ENCODE measurements at places on chromosomes 12 and 14. TPM values are rescaled to one million over a fixed set of nuclear protein-coding genes. Genes with fewer than 3 reads are reported as not detected.

DNA sequence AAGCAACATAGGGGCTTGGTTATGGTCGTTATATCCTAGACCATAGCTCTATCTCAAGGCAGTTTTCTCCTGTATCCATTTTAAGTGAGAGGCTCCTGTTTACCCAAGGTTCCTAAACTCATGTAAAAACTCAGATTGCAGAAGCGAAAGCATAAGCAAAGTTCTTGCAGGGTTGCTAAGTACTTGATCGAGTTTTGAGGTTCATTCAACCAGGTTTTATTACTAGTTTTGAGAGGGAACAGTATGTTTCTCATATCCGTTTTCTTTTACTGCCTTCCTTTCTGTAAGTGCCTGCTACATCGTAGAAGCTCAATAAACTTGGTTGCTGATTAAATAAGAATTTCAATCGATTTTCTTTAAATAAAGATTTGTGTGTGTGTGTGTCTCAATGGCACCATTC, 5.1 kb downstream of the AKAP3 start:
- peaks cover 3% of the 10 kb centered on the region for H3K27me3 ChIP-seq
- no peaks in the 10 kb centered on the region for H3K36me3 ChIP-seq
- H3K4me3 ChIP-seq, result no peak overlapping the region
- peaks cover 10% of the 10 kb centered on the region for H3K4me1 ChIP-seq
- no peak overlapping the region for H3K27ac ChIP-seq
- DNase-seq, result no peak

- DNase-seq, result no peak
- no peaks in the 10 kb centered on the region for H3K36me3 ChIP-seq
- no peak overlapping the region for H3K27ac ChIP-seq
- H3K4me3 ChIP-seq, result no peak overlapping the region
- H3K27me3 ChIP-seq, result no peaks in the 10 kb centered on the region
- no peaks in the 10 kb centered on the region for H3K4me1 ChIP-seq
These were observed 6.6 kb upstream of the PLEKHG7 start for GRCh38 chr12:92696216-92696615.

DNA sequence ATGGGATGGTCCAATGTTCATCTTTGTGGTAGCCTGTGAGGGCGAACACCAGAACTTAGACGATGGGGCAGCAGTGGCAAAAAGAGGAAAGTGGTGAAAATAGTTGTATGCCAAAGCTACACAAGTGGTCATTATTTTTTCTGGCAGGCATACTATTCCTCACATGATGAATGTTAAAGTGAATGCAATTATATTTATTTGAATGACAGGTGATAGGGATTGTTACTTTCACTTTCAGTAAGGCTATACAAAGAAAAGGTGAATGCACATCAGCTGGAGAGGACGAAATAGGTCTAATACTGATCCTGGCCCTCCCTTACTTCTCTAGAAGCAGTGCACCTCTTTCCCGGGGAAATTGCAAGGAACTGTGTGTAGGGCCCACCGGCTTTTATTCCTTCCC, 470.1 kb downstream of the TMTC2 start:
- no peak for DNase-seq
- peaks cover 32% of the 10 kb centered on the region for H3K4me1 ChIP-seq
- no peak overlapping the region for H3K27ac ChIP-seq
- no peak overlapping the region for H3K4me3 ChIP-seq
- H3K27me3 ChIP-seq, result no peaks in the 10 kb centered on the region
- peaks cover 2% of the 10 kb centered on the region for H3K36me3 ChIP-seq

DNA sequence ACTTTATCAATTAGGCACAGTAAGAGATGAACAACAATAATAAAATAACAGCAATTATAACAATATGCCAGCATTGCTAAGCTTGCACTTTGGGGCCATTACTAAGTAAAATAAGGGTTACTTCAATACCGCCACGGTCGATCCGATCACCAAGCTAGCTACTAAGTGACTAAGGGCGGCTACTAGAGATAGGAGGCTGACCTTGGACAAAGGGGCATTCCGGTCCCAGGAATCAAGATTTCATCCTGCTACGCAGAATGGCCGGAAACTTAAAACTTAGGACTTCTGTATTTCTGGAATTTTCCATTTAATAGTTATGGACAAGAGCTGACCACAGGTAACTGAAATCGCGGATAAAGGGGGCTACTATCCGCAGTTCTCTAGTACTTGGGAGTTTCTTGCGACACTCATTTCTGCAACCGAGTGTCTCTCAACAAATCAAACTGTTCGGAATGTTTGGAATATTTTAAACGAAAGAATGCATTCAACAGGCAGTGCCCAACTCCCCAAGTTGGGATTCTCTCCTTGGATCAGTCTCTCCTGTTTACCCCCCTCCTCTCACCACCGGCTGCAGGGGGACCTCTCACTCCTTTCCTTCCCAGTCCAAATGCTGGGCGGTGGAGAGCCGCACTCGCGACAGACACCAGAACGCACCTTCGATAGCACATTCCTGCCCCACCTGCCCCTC, 650 bp downstream of the HEBP1 start:
- no peaks in the 10 kb centered on the region for H3K36me3 ChIP-seq
- no peak for DNase-seq
- H3K27ac ChIP-seq, result peak overlapping the region; percentile 95
- H3K27me3 ChIP-seq, result peaks cover 23% of the 10 kb centered on the region
- peak overlapping the region; percentile 97 for H3K4me3 ChIP-seq
- H3K4me1 ChIP-seq, result peaks cover 41% of the 10 kb centered on the region

DNA sequence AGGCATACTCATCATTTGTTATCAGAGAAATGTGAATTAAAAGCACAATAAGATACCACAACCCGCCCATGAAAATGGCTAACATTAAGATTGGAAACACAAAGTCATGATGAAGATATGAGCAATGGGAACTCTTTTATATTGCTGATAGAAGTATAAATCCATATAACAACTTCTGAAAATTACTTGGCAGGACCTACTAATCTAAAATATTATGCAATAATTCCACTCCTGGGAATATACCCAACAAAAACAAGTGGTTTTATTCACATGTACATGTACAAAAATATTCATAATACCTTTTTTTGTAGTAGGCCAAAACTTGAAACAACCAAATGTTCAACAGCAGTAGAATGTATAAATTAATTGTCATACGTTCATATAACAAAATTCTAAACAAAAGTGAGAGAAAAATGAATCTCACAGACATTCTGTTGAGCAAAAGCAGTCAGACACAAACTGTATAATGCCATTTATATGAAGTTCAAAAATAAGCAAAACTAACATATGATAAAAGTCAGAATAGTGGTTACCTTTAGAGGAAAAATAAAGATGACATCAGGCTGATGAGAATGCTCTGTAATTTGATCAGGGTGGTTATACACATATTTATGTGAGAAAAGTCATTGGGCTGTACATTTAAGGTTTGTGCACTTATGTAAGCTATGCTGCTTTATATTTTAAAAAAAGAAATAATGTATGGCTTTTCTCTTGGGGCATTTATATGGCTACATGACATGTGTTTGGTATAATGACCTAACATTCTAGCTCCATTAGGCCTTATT, 309.2 kb upstream of the KITLG start:
- H3K27me3 ChIP-seq, result no peaks in the 10 kb centered on the region
- no peak overlapping the region for H3K4me3 ChIP-seq
- H3K4me1 ChIP-seq, result no peaks in the 10 kb centered on the region
- H3K27ac ChIP-seq, result no peak overlapping the region
- no peak for DNase-seq

DNA sequence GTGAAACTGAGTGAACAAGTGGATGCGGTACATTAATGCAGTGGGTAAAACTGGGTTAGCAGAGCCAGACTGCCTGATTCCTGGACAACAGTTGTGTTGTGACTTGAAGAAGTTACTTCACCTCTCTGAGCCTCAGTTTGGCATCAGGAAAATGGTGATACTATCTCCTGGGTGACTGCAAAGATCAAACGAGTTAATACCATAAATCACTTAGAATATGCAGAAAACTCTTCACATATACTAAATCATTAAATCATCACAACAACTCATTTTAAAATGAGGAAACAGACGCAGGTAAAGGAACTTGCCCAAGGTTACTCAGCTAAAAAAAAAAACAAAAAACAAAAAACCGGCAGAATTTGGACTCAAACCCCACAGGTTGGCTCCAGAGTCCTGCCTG, 811 bp downstream of the MTERF2 start:
- peaks cover 15% of the 10 kb centered on the region for H3K4me1 ChIP-seq
- peak overlapping the region; percentile 92 for H3K4me3 ChIP-seq
- no peak for DNase-seq
- H3K27ac ChIP-seq, result no peak overlapping the region
- H3K27me3 ChIP-seq, result no peaks in the 10 kb centered on the region
- peaks cover 19% of the 10 kb centered on the region for H3K36me3 ChIP-seq

GRCh38 chr14:78029601-78030372, 140.4 kb upstream of the NRXN3 start:
- H3K27ac ChIP-seq, result no peak overlapping the region
- peaks cover 35% of the 10 kb centered on the region for H3K27me3 ChIP-seq

- H3K4me1 ChIP-seq, result no peaks in the 10 kb centered on the region
- no peak for DNase-seq
- H3K27me3 ChIP-seq, result no peaks in the 10 kb centered on the region
- no peak overlapping the region for H3K27ac ChIP-seq
These were observed 26.2 kb upstream of the ALX1 start for GRCh38 chr12:85253853-85254252.

- H3K4me3 ChIP-seq, result no peak overlapping the region
- no peaks in the 10 kb centered on the region for H3K27me3 ChIP-seq
- peaks cover 36% of the 10 kb centered on the region for H3K36me3 ChIP-seq
- H3K4me1 ChIP-seq, result peaks cover 4% of the 10 kb centered on the region
These were observed 93.7 kb downstream of the HMGA2 start for GRCh38 chr12:65918021-65918420.

- no peak for DNase-seq
- H3K27me3 ChIP-seq, result no peaks in the 10 kb centered on the region
- H3K4me3 ChIP-seq, result no peak overlapping the region
These were observed 21.5 kb downstream of the SCARB1 start for GRCh38 chr12:124842073-124842749.

GRCh38 chr12:113858841-113859386, 107.2 kb downstream of the RBM19 start:
- peaks cover 1% of the 10 kb centered on the region for H3K36me3 ChIP-seq
- no peak overlapping the region for H3K27ac ChIP-seq
- H3K4me1 ChIP-seq, result peaks cover 14% of the 10 kb centered on the region
- no peak overlapping the region for H3K4me3 ChIP-seq
- H3K27me3 ChIP-seq, result peaks cover 6% of the 10 kb centered on the region

DNA sequence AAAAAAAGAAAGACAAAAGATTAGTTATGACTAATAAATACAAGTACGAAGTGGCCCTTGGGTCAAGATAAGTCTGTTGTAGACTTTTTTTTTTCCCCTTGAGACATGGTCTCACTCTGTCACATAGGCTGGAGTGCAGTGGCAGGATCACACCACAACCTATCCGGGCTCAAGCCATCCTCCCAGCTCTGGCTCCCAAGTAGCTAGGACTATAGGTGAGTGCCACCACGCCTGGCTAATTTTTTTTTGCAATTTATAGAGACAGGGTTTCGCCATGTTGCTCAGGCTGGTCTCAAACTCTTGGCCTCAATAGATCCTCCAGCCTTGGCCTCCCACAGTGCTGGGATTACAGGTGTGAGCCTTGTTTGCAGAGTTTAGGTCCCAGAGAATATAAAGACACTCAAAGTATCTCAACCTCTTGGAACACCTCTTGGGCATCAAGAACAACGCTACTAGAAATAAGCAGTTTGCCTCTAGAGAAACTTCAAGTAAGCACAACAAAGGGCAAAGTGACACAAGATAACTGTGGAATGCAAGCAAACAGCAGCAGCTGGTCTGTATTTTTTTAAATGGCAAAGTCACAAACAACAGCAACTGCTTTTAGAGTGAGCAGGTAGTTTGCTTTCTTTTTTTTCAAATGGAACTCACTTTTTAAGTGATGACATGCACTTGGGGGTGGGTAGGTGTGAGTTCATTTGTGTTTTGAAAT, 3.9 kb upstream of the MDM2 start:
- H3K27me3 ChIP-seq, result no peaks in the 10 kb centered on the region
- no peak for DNase-seq
- H3K36me3 ChIP-seq, result no peaks in the 10 kb centered on the region
- peaks cover 41% of the 10 kb centered on the region for H3K4me1 ChIP-seq
- peak overlapping the region; percentile 91 for H3K27ac ChIP-seq

- peak overlapping the region; percentile 48 for H3K4me3 ChIP-seq
These were observed 3.3 kb upstream of the CIPC start for GRCh38 chr14:77094672-77095284.

DNA sequence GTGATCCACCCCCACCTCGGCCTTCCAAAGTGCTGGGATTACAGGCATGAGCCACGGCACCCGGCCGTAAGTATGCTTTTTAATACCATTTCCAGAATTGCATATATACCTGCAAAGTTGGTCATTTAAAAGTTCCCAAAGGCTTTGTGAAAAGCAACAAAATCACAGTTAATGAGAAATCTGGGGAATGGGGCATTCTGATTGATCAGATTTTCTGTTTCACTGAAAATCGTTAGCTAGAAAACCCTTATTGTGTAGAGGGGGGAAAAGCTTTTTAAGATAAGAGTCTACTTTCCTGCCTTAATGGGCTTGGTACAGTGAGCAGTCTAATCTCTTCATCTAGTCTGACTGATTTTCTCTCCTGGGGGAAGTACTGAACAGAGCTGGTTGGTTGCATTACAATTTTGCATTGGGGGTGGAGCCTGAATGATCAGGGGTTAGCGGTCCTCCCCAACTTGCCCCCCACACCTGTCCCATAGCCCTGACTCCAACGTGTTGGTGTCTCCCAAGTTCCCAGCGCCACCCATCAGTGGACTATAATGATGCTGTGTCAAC, 23.8 kb downstream of the IL31 start:
- peak overlapping the region; percentile 27 for H3K27ac ChIP-seq
- no peaks in the 10 kb centered on the region for H3K4me1 ChIP-seq
- peaks cover 11% of the 10 kb centered on the region for H3K27me3 ChIP-seq
- H3K4me3 ChIP-seq, result no peak overlapping the region
- no peak for DNase-seq

- H3K27ac ChIP-seq, result no peak overlapping the region
- no peak for DNase-seq
- H3K4me3 ChIP-seq, result no peak overlapping the region
These were observed 12.9 kb upstream of the RND1 start for GRCh38 chr12:48878548-48878947.

DNA sequence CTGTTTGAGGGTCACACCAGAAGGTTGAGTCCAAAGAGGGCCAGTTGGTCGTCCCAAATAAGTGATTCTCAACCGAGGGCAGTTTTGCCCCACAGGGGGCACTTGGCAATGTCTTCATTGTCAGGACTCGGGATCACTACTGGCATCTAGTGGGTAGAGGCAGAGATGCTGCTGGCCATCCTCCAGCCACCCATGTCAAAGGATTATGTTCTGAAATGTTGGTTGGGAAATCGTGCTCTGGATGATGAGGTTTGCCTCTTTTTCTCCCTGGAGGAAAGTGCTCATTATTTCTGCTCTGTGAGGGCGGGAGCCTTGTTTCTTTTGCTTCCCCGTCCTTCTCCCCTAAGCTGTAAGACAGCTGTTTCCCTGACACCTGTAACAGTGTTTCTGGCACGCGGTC, 3.6 kb downstream of the ZNF839 start:
- H3K27me3 ChIP-seq, result no peaks in the 10 kb centered on the region
- DNase-seq, result no peak
- peaks cover 2% of the 10 kb centered on the region for H3K36me3 ChIP-seq
- H3K4me3 ChIP-seq, result no peak overlapping the region

- no peak overlapping the region for H3K4me3 ChIP-seq
- H3K4me1 ChIP-seq, result peaks cover 5% of the 10 kb centered on the region
- H3K27ac ChIP-seq, result no peak overlapping the region
- no peaks in the 10 kb centered on the region for H3K27me3 ChIP-seq
These were observed 6.8 kb downstream of the WDHD1 start for GRCh38 chr14:55019968-55020554.

Gene SRRM4
- 2.4 TPM for total RNA-seq

Gene COX6A1
- total RNA-seq, result 318 TPM

Gene ADCY4
- 0.75 TPM for total RNA-seq

Gene TSHR
- 0.24 TPM for total RNA-seq

Gene FKBP3
- 121 TPM for total RNA-seq

Gene KLRK1
- not detected for total RNA-seq

Gene B3GNT4
- 0.91 TPM for total RNA-seq

Gene KRT78
- total RNA-seq, result not detected
